Suppressor macrophage treated with lipopolysaccharide for 1 hour (primary cell): ENCODE measurements at places on chromosomes 2 and 18.
A peak's percentile ranks its signal among the peaks of the same experiment; 100 is the strongest.

- DNase-seq: no peak
These were observed 43.0 kb downstream of the G6PC2 start for GRCh38 chr2:168944065-168944464.

- no peak for DNase-seq
These were observed 805.3 kb upstream of the RAB6C start for GRCh38 chr2:129174143-129174542.

DNA sequence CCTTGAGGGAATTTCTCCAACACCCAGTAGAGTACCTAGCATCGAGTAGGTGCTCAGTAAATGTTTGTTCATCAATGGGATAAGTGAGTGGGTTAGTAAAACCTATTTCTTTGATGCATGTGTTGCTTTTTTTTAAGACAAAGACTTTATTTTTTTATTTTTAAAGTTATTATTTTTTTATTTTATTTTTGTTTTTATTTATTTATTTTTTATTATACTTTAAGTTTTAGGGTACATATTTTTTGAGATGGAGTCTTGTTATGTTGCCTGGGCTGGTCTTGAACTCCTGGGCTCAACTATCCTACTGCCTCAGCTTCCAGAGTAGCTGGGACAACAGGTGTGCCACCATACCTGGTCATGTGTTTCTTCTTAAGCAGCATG, 20.8 kb downstream of the PLEK start:
- no peak for DNase-seq

DNA sequence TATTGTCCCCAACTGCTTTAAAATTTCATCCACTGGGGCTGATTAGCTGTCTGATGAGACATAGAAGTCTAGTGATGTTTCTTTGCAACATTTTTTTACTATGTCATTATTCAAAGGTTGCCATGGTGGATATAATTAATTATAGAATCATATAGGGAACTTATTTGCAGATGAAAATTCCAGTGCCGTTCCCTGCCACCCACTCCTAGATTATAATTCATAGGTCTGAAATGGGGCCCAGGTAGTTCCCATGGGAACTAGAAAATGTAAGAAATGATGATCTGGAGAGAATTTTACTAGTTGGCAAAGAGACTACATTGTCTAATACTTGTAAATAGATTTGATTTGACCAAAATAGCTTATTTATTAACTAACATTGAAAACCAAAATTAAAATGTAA, 1496.5 kb upstream of the NXPH2 start:
- no peak for DNase-seq

GRCh38 chr18:58288921-58289797, 245.1 kb downstream of the NEDD4L start:
- DNase-seq: peak; percentile 26

DNA sequence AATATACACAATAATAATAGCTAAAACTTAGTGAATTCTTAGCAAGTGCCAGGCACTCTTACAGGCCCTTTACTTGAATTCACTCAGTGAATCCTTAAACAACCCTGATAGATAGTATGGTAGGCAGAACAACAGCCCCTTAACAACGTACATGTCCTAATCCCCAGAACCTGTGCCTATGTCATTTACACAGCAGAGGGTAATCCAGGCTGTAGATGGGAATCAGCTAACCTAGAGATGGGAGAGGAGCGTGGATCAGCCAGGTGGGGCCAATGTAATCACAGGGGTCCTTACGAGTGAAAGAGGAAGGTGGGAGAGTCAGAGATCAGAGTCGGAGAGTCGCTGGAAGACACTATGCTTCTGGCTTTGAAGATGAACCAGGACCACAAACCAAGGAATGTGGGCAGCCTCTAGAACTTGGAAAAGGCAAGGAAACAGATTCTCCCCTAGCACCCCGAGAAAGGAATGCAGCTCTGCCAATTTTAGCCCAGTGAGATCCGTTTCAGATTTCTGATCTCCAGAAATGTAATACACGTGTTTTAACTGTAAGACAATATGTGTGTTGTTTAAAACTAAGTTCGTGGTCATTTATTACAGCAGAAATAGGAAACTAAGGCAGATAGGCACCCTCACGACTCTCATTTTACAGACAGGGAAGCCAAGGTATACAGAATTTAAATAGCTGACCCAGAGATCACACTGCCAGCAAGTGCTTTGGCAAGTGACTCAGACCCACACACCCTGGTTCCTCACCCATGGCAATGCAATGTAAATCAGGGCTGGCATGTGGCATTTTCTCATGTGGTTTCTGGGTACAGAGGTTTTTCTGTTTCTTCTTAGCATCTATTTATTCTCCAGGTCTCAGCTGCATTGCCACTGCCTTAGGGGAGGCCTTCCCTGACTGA, 68.9 kb downstream of the DOCK10 start:
- DNase-seq: peak; percentile 53

- DNase-seq: no peak
These were observed 626 bp downstream of the CAPN10 start for GRCh38 chr2:240586919-240587800.

DNA sequence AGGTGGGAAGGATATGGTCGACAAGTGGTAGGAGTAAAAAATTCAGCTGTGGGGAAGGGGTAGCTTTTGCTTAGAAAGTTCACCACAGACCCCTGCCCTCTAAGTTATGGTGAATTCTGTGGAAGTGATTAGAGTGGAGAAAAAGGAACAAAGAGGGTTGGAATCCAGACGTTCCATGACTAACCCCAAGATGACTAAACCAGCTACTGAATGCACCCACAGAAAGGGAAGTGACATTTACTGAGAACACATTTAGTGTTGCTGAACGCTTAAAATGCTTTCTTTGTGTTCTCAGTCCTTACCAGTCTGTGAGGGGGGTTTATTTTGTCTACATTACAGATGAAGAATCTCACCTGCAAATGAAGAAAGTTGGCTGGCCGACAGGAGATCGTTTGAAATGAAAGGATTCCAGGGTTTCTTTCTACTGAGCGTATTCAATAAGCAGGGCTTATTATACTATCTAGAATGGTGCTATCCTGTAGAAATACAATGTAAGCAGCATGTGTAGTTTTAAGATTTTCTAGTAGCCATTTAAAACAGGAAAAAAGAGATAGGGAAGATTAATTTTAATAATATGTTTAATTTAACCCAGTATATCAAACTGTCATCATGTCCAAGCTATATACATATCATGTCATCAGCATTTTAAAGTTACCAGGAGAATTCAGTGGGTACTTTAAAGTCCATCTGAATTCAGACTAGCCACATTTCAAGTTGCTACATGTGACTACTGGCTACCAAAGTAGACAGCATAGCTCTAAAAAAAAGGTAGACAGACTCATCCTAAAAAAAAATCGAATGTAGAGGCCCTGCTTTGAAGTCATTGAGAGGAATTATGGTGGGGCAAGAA, 60.1 kb downstream of the LIMS1 start:
- peak; percentile 92 for DNase-seq

DNA sequence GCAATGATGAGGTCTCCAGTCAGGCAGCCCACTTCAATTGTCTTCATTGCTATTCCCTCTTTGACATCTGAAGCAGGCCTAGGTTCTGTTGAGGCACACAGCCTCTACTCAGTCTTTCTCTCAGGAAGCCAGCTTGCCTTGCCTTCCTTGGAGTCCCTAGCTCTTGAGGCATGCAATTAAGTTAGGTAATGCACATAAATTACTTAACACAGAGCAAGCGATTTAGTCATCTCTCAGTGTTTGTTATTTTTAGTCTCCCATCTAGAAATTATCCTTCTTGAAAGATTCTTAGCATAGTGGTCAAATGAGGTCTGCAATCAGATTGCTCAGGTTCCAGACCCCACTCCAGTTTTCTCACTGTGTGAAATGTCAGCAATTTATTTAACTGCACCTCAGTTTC, 32.0 kb downstream of the SULT1C4 start:
- no peak for DNase-seq

DNA sequence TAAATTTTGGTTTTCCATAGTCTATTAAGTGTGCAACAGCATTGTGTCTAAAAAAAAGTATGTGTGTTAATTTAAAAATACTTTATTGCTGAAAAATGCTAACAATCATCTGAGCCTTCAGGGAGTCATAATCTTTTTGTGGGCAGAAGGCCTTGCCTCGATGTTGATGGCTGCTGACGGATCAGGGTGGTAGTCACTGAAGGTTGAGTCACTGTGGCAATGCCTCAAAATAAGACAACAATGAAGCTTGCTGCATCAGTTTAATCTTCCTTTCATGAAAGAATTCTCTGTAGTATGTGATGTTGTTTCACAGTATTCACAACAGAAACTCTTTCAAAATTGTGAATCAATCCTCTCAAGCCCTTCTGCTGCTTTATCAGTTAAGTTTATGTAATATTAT, 31.3 kb downstream of the HDHD2 start:
- no peak for DNase-seq

- no peak for DNase-seq
These were observed 120.3 kb downstream of the INO80D start for GRCh38 chr2:205965707-205966106.

GRCh38 chr2:159093497-159093896, 125.1 kb downstream of the TANC1 start:
- DNase-seq: no peak

DNA sequence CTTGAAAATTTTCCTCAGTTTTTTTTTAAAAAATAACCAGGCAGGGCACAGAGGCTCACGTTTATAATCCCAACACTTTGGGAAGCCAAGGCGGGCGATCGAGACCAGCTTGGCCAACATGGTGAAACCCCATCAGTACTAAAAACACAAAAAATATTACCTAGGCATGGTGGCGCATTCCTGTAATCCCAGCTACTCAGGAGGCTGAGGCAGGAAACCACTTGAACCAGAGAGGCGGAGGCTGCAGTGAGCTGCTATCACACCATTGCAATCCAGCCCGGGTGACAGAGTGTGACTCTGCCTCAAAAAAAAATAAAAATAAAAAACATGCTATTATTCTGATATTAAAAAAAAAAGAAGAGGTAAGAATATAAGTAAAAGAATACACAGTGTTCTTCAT, 191.0 kb downstream of the ZEB2 start:
- DNase-seq: no peak

DNA sequence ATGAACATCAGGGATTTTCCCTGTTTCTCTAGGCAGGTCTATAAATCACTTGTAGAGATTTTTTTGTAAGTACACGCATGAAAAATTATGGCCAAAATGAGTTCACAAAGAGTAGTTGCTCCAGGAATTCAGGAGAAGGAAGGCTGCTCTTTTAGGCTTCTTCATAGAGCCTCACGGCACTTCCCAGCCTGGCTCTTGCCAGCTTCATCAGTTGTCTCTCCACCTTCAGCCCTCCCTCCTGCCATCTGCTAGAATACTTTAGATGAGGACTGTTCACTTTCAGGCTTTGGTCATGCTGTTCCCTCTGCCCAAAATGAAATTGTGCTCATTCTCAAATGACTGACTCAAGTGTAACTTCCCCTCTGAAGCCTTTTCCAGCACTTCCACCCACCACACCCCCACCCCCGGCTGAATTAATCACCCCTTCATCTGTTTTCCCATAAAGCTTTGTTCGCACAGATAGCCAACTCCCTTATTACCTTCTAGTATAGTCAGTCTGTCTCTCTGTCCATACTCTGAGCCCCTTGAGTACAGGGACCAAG, 1.8 kb upstream of the ABCA12 start:
- DNase-seq: peak; percentile 3

DNA sequence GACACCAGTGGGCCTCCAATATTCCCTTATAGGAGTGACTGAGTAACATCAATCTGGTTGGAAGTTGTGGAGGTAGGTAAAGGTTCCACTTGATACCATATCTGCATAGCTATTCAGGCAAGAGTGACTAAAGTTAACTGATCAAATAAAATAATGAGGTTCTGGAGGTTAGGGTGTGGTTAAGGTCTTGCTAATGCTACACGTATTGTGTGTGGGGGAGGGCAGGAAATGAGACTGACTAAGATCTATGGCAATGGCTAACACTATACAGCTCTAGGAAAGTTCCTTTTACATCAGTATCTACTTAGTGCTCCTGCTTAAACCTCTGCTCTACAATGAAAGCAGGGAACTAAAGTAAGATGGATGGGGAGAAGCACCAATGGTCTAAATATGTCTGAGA, 149.1 kb upstream of the MGAT5 start:
- DNase-seq: no peak

GRCh38 chr2:46062637-46063412, 234.4 kb upstream of the EPAS1 start:
- peak; percentile 85 for DNase-seq

GRCh38 chr18:55511277-55511676, 76.7 kb downstream of the TCF4 start:
- DNase-seq: no peak

- no peak for DNase-seq
These were observed 127.0 kb upstream of the FZD5 start for GRCh38 chr2:207896525-207897285.

DNA sequence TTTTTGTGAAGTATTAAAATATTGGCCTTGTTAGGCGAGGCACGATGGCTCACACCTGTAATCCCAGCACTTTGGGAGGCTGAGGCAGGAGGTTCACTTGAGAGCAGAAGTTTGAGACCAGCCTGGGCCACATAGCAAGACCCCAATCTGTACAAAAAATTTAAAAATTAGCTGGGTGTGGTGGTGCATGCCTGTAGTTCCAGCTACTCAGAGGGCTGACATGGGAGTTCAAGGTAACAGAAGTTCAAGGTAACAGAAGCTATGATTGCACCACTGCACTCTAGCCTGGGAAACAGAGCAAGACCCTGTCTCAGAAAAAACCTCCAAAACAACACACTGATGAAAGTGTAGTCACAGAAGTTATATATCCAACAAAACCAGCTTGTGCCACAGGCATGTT, 39.8 kb downstream of the IMPA2 start:
- DNase-seq: no peak

GRCh38 chr2:9844036-9844483, 786 bp downstream of the TAF1B start:
- DNase-seq: no peak

DNA sequence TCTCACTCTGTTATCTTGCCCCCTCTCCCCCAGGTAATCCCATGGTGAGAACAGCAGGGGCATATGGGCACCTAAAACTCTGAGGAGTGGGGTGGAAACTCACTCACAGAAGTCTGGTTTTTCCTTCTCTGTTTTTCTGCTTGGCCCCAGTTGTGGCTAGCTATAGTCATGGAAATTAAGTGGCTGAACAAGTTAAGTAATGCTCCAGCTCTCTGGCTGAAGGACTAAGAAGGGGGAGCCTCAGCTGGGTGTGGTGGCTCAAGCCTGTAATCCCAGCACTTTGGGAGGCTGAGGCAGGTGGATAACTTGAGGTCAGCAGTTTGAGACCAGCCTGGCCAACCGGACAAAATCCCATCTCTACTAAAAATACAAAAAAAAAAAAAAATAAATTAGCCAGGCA, 261.0 kb downstream of the TPGS2 start:
- no peak for DNase-seq

GRCh38 chr2:241858206-241859016, at the start of gene PDCD1:
Gene PDCD1 (minus strand): TSS chr2:241858894. CDS start chr2:241858838, 56 bp downstream.
- peak; percentile 41 for DNase-seq
